ENCODE measurements at places on chromosomes 2 and 18.

- DNase-seq: peak; percentile 5
Observed at GRCh38 chr2:139790807-139791752, 1010.9 kb upstream of the NXPH2 start.

DNA sequence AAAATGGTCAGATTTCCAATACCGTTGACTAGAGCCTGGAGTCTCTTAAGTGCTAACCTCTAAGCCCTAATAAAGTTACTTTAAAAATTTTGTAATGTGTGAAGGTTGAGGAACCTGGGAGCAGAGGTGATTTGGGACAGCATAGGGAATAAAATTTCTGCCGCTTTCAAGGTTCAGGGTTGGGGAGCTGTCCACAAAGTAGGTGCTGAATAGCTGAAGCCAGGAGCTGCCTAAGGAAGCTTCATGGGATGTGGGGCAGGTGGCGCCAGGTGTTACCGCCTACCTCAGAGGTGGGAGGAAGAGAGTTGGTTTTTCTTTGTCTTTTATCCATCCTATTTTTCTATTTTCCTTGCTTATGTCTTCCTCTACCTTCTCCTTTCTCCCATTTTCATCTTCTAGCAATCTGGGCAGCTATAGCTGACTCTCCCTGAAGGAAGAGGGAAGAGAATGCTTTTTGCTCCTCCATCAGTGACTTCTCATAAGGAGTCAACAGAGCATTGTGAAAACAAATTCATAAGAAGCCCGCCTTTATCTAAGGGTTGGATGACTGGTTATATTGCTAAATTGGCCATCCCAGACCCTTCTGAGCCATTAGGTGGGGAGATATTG, 178.7 kb downstream of the CLIP4 start:
- DNase-seq: peak; percentile 69

DNA sequence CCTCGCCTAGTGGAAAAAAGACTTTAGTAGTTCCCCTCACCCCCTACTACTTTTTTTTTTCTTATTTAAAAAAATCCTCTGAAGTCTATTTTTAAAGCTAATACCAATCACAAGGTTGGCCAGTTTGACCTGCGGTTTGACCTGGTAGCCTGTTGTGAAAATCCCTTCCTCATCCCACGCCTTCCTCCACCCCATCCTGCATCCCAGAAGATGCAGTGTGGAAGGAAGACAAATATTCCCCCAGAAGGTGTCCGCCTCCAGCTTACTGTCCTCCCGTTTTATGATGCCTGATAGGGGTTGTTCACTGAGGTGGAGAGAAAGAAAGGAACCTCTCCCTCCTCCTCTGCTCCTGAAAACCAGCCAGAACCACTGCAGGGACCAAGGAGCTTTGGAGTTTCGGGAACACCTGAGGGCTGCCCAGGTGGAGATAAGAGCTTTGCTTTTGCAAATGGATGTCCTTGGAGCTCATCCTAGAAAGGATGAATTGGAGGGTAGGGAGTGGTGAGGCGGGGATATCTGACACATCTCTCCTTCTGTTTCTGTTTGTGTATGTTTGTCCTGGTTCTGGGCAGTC, 909 bp downstream of the ATP6V1C2 start:
- peak; percentile 50 for DNase-seq

DNA sequence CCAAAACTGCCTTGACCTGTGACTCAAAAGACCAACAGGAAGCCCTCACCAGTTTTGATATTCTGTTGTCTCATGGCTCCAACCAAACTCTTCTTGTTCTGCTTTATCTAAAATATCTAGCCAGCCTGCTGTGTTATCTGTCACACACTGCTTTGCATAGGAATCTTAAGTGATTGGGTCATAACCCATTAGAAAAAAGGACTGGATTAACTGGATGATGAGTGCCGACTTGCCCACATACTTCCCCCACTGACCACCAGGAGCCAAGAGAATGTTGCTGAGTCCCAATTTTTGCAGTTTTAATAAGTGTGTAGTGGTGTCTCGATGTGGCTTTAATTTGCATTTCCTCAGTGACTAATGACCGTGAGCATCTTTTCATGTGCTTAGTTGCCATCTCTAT, 6.5 kb downstream of the MOGAT1 start:
- DNase-seq: no peak

GRCh38 chr18:45403341-45404049, 211.8 kb upstream of the SLC14A2 start:
- no peak for DNase-seq

DNA sequence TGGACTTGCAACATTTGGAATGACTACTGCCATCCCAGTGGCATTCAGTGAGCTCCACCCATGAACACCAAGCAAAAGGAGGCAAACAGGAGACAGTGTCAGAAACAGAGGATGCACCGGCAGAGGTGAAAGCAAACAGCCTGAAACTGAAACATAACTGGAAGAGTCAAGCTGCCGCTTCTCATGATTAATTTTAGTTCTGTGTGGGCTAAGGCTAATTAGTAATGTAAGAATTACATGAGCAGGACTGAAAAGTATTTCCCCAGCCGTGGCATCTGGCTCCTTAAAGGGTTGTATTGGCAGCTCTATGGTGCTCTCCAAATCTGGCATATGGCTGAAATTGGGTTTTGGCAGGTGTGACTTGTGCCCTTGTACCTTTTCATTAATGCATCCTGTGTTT, 1108.1 kb downstream of the TSN start:
- DNase-seq: no peak

DNA sequence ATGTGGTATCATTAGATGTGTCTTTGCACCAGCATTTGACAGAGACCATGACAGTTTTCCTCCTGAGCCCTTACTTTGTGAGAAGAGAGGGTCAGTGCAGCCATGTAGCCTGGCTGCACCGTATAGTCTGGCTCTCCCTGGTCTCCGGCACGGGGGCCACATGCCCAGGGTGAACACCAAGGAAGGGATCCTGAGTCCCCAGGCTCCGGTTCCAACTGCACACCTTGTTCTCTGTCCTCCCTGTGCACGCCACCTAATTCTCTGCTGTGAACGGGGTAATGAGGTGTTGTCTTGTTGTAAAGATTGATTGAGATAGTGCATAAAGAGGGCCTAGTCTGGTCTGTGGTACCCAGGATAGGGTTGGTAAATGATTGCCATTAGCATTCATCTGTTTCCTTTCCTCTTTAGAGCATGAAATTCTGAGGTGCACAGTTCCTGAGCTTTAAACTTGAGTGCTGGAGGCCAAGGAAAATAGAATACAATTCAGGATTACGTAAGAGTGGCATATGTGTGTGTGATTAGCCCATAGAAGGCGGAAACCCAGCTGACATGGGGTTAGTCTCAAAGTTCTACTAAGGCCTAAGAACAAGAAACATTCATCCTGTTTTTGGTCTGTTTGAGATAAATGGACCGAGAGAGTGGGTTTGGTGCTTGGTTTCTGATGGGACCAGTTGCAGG, 55.5 kb downstream of the NCK2 start:
- DNase-seq: no peak

Data from H7 (cell line).